ENCODE measurements at places on chromosomes 3 and 15. TPM values are rescaled to one million over a fixed set of nuclear protein-coding genes. Genes with fewer than 3 reads are reported as not detected.

DNA sequence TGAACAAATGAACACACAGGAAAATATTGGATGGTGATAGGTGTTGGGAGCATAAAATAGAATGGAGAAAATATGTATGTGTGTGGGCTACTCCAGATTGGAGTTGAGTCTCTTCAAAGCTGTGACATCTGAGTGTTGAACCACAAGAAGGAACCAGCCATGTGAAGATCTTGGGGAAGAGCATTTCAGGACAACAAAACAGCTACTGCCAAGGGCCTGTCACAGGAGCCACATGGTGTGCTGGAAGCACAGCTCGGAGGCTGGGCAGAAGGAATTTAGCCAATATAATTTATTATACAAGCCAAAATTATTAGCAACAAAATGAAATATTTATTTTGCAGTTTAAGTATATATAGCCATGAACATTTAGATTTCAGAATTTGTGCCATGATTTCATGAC, 108.3 kb upstream of the FGF7 start:
- H3K4me3 ChIP-seq: no peak overlapping the region
- no peaks in the 10 kb centered on the region for H3K36me3 ChIP-seq
- H3K4me1 ChIP-seq: peaks cover 27% of the 10 kb centered on the region
- H3K27ac ChIP-seq: no peak overlapping the region
- DNase-seq: no peak

DNA sequence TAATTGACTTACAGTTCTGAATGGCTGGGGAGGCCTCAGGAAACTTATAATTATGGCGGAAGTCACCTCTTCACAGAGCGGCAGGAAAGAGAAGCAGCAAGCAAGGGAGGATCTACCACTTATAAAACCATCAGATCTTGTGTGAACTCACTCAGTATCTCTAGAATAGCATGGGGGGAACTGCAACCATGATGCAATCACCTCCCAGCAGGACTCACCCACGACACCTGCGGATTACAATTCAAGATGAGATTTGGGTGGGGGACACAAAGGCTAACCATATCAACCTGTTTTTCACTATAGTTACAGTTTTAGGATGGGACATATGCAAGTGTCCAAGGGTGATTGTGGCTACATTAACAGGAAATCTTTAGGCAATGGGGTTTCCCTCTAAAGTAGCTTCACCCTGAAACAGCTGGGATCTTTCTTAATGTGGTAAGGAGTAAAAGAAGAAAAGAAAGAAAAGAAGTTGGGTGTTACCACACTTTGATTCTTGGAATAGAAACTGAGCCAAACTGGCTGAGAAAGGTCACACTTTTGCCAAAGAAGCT, 453.8 kb downstream of the OTOL1 start:
- H3K27ac ChIP-seq: no peak overlapping the region
- H3K4me3 ChIP-seq: no peak overlapping the region
- no peaks in the 10 kb centered on the region for H3K4me1 ChIP-seq
- DNase-seq: no peak

GRCh38 chr3:151962352-151962751, 88.9 kb downstream of the SUCNR1 start:
- no peaks in the 10 kb centered on the region for H3K27me3 ChIP-seq
- no peaks in the 10 kb centered on the region for H3K4me1 ChIP-seq
- no peaks in the 10 kb centered on the region for H3K36me3 ChIP-seq
- H3K27ac ChIP-seq: no peak overlapping the region
- no peak for DNase-seq
- H3K4me3 ChIP-seq: no peak overlapping the region

- no peak for DNase-seq
- H3K4me1 ChIP-seq: no peaks in the 10 kb centered on the region
- H3K4me3 ChIP-seq: no peak overlapping the region
- H3K27ac ChIP-seq: no peak overlapping the region
Measured at GRCh38 chr3:59467476-59467875, 417.7 kb upstream of the CFAP20DC start.

DNA sequence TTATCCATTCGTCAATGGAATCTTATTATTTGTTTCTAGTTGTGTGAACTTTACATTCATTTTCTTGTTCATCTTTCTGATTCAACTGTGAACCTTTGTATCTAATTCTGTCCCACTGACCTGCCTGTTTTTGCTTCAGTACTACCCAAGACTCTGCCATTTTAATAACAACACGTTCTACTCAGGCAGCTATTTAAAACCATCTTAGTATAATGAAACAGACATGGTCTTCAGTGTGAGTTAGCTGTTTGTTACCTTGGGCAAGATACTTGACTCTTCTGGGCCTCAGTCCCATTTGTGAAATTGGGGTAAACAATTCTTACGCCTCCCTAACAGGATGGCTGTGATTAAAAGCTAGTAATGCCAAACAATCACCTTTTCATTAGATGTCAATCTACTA, 1.6 kb downstream of the BTBD1 start:
- H3K4me1 ChIP-seq: peaks cover 27% of the 10 kb centered on the region
- no peaks in the 10 kb centered on the region for H3K27me3 ChIP-seq
- no peak overlapping the region for H3K27ac ChIP-seq
- H3K36me3 ChIP-seq: no peaks in the 10 kb centered on the region
- DNase-seq: no peak

- H3K4me1 ChIP-seq: no peaks in the 10 kb centered on the region
- H3K27me3 ChIP-seq: no peaks in the 10 kb centered on the region
- peaks cover 9% of the 10 kb centered on the region for H3K36me3 ChIP-seq
- H3K27ac ChIP-seq: no peak overlapping the region
Measured at GRCh38 chr3:33624756-33625155, 93.3 kb downstream of the CLASP2 start.

- H3K27ac ChIP-seq: no peak overlapping the region
- no peak overlapping the region for H3K4me3 ChIP-seq
- H3K4me1 ChIP-seq: no peaks in the 10 kb centered on the region
Measured at GRCh38 chr3:47410417-47410720, 29.5 kb downstream of the PTPN23 start.

DNA sequence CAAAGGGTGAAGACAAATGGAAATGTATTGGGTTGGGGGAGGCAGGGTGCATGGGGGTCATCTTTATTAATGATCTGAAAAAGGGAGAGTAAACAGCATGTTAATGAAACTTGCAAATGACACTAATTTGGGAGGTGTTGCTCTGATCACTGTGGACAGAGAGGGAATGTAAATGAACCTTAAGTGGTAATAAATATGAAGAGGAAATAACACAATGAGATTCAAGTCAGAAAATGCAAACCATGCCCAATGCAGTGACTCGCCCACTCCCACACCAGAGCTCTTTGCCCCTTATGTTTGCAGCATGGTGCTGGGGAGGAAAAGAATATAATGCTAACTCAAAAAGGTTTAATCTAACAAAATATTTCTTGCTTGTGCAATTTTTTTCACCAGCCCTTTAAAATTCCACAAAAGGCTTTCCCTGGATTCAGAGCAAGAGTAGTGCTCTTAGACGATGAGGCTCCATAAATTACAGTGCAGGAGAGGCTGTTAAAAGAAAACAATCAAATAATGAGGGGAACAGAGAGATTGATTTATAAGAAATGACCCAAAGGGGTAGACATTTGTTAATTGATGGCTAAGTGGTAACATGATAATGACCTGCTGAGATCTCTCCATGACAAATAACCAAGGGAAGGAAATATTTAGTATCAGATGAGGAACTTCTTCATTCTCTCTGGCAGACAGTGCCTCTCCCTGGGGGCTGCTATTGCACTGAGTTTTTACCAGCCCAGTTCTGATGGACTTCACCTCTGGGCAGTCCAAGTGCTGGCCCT, 210.0 kb upstream of the PPP2R3A start:
- no peaks in the 10 kb centered on the region for H3K27me3 ChIP-seq
- no peak overlapping the region for H3K27ac ChIP-seq
- DNase-seq: no peak
- no peaks in the 10 kb centered on the region for H3K36me3 ChIP-seq

DNA sequence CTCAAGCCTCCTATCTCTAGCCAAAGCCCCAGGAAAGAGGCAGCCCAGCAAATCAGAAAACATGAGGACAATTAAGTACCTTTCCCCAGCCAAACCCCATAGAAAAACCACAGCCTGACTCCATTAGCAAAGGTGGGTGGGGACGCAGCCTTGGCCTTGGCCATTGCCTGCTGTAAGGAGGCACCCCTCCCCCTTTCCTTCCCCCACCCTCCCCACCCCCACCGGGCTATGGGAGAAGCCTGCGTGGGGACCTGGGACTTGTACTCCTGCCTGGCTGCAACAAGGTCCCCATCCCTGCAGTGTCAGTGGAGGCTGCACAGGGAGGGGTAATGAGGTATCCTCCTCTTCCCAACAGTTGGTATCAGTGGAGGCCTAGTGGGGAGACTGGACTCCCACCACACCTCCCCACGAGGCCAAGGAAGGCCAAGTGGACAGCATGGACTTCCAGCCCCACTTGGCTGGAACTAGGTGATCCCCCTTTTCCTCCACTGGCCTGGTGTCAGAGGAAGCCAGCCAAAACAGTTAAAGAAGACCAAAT, 20.5 kb downstream of the PRR23E start:
- H3K4me3 ChIP-seq: no peak overlapping the region
- no peaks in the 10 kb centered on the region for H3K36me3 ChIP-seq
- H3K27me3 ChIP-seq: no peaks in the 10 kb centered on the region

- peak; percentile 92 for DNase-seq
- no peaks in the 10 kb centered on the region for H3K36me3 ChIP-seq
- peaks cover 13% of the 10 kb centered on the region for H3K4me1 ChIP-seq
Measured at GRCh38 chr3:49554633-49555265, 472 bp downstream of the BSN start.

GRCh38 chr3:195086885-195087284, 184.1 kb downstream of the XXYLT1 start:
- no peaks in the 10 kb centered on the region for H3K27me3 ChIP-seq
- no peaks in the 10 kb centered on the region for H3K36me3 ChIP-seq
- no peak overlapping the region for H3K27ac ChIP-seq
- DNase-seq: no peak
- H3K4me3 ChIP-seq: no peak overlapping the region

The CYP8B1 gene
- total RNA-seq: not detected

The CHRD gene
- total RNA-seq: 6.8 TPM

The SLC28A1 gene
- not detected for total RNA-seq

The LRRC2 gene
- not detected for total RNA-seq

The SLC51A gene
- not detected for total RNA-seq

The HTR3E gene
- total RNA-seq: not detected

The LRRC15 gene
- total RNA-seq: not detected
